RPMI7951 (cell line): ENCODE measurements at places on chromosomes 11 and 22. TPM values are rescaled to one million over a fixed set of nuclear protein-coding genes. Genes with fewer than 3 reads are reported as not detected.
A peak's percentile ranks its signal among the peaks of the same experiment; 100 is the strongest.

DNA sequence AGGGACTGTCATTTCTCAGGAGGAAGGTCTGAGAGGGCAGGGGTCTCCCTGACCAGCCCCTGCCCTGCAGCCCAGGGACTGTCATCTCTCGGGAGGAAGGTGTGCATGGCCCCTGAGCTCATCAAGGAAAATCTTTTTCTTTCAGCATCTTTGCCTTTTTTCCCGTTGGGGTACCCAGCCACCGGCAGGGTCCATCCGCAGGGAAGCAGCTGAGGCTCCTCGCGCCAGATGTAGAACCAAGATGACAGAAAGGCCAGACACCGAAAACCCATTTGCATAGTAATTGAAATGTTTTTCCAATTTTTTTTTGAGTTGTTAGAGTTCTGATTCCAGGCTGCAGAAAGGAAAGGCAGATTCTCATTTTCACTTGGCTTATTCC is 613.9 kb downstream of the TBC1D22A start:
- no peak for DNase-seq

OR52I1 gene
- total RNA-seq: not detected in 2 replicates

- no peak for DNase-seq
Observed at GRCh38 chr22:21449531-21450319, 17.5 kb upstream of the TMEM191C start.

GRCh38 chr11:65419772-65420481 is 2.7 kb upstream of the NEAT1 start:
- peak; percentile 91 for DNase-seq

- DNase-seq: no peak
Observed at GRCh38 chr22:38733724-38734381, 21.9 kb downstream of the SUN2 start.

DNA sequence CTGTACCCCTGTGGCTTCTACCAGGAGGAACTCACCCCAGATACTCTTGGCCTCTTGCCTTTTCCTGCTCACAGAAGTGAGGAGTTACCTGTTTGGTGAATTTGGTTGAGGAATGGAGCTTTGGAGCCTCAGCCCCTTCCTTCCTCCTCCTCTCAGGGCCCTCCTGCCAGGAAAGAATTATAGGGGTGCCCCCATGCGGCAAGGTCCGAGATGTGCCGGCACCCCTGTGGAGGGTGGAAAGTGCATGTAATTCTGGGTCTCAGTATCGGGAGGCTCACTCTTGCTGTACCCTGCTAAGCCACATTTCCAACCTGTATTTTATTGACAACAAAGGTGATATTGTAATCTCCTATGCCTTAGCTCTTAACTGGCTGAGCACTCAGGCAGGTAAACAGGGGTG is 13.7 kb upstream of the IGSF22 start:
- no peak for DNase-seq

TLCD5 gene
- total RNA-seq: 3.4 and 4.9 TPM in 2 replicates

PHOX2A gene
- not detected in 2 replicates for total RNA-seq

- no peak for DNase-seq
Observed at GRCh38 chr22:42966497-42966896, 48.5 kb downstream of the PACSIN2 start.

DNA sequence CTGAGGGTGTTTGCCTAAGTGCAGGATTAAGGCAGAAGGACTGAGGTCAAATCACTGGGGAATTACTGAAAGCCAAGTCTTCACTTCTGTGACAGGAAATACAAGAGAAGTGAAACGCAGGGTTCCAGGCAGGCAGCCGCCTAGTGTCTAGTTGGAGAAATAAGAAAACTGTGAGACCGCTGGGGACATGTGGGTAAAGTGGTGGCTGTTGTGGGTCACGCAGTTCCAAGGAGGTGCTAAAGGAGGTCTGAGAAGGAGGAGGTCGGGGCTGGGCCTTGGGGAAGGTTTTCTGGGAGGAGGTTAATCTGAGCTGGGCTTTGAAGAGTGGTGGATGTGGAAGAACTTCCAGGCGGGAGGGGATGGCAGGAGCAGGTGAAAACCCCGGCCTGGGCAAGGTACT is 11.2 kb downstream of the MCM5 start:
- DNase-seq: no peak

- DNase-seq: no peak
Observed at GRCh38 chr11:95076981-95077380, 10.3 kb downstream of the SRSF8 start.

CLCF1 gene
- 4.8 and 5.4 TPM in 2 replicates for total RNA-seq

- DNase-seq: no peak
Observed at GRCh38 chr11:46479601-46480000, 88.0 kb upstream of the CHRM4 start.

DNA sequence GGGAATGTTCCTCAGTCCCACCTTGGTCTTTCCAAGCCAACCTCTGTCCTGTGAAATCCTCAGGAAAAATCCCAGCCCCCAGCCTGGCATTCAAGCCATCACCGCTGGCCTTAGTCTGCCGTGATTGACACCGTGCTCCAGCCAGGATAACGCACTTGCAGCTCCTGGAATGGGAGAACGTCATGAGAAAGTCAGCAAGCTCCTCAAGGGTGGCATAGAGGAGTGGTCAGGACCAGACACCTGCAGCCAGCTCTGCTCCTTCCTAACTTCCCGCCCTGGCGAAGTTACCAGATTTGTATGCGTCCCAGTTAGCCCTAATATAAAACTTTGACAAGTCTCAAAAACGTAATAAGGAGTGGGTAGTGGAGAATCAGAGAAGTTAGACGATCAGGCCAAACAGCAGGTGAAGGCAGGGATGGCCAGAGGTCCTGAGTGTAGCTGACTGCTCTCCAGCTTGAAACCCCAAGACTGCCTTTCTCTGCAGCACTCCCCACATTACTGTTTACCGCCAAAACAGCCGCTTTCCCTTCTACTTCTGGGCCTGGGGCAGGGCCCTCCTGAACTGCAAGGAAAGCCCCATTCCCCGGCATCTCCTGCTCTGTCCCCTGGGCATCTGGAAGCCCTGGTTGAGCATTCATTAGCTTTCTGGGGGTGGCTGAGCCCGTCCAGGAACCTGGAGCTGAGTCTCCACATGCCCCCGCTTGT is 1.3 kb upstream of the DKK3 start:
- no peak for DNase-seq

RAB30 gene
- total RNA-seq: 15.9 and 16.0 TPM in 2 replicates

MTFP1 gene
- 40.4 and 66.1 TPM in 2 replicates for total RNA-seq

- DNase-seq: no peak
Observed at GRCh38 chr22:27684901-27685300, 116.7 kb downstream of the MN1 start.

MMP11 gene
- total RNA-seq: 52.3 and 55.0 TPM in 2 replicates

GRCh38 chr11:299951-300735 is 817 bp upstream of the IFITM5 start:
- no peak for DNase-seq

HEPHL1 gene
- 0.10 TPM in 1 of 2 replicates, not detected in the other for total RNA-seq

- DNase-seq: peak; percentile 70
Observed at GRCh38 chr22:37330200-37331033, 48.1 kb downstream of the CYTH4 start.

DNA sequence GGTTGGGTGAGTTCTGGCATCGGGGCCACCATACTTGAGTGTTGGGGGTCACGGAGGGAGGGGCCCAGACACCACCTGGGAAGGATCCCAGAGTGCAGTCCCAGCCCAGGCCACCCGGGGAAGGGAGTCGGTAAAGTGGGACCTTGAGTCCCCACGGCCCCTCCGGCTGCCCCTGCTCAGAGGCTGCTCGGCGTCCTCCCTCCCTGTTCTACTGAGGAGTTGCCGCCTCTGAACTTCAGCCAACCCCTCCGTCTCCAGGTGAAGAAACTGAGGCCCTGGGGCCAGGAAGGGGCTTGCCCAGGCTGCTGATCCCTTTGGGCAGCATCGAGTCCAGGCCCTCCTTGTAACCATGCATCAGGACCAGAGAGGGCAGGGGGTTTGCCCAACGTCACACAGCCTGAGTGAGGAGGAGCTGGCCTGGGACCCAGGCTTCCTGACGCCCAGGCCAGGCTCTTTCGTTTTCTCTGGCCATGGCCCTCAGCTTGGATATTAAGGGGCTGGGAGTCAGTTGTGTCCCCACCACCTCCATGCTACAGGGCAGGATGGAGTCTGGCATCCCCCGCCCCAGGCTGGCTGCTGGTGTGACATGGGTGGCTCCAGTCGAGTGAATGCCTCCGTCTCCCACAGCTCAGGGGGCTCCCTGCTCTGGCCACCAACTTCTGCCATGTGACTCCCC is 1.3 kb downstream of the PARVG start:
- DNase-seq: no peak

SYT12 gene
- total RNA-seq: under 0.01 and 0.60 TPM in 2 replicates

DNA sequence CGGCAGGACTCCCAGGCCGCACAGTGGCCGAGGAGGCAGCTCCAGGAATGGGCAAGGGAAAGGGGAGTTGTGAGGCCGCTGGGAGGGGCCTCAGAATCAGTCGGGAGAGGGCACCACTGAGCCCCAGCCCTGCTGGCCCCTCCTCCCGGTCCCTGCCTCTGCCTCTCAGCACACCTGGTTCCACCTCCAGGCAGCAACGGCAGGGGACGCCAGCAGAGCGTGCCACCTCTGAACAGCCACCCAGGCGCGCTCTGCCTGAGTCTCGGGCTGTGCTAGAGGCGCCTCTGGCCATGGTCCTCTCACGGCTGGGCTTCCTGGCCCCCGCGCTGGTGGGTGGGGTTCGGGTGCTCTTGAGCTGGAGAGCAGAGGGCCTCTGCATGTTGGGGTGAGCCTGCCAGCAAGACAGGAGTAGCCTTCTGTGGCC is 33.0 kb downstream of the MOB2 start:
- no peak for DNase-seq

OR6T1 gene
- total RNA-seq: not detected in 2 replicates
